ENCODE measurements at places on chromosomes 7 and 10.

GRCh38 chr10:114278140-114278883 is 39.3 kb downstream of the VWA2 start:
- DNase-seq = no peak

GRCh38 chr10:48254750-48255512 is 19.6 kb downstream of the FRMPD2 start:
- DNase-seq = no peak

- DNase-seq = peak; percentile 56
These were observed 35.4 kb upstream of the KNDC1 start for GRCh38 chr10:133124357-133125211.

GRCh38 chr10:101896225-101896877 is 52.8 kb upstream of the KCNIP2 start:
- no peak for DNase-seq

- DNase-seq = no peak
These were observed 41.8 kb downstream of the APBB1IP start for GRCh38 chr10:26479766-26480492.

DNA sequence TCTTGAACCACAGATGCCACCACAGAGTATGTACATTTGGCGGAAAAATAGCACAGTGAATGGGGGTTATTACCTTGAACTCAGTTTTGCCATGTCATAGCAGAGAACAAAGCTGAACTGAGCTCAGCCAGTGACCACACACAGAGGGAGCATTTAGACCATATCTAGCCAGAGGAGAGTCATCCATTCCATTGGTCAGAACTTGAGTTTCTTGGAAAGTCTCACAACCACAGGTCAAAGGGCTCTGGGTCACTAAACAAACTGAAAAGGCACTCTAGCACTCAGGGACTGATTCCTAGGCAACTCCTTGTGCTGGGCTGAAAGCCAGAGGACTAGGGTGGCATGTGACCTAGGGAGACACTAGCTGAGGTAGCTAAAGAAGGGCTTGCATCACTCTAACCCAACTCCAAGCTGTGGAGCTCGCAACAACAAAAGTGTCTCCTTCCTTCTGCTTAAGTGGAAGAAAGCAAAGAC is 239.7 kb upstream of the SEMA3D start:
- DNase-seq = no peak

- DNase-seq = no peak
These were observed 46.4 kb upstream of the RPA3 start for GRCh38 chr7:7764520-7765396.

DNA sequence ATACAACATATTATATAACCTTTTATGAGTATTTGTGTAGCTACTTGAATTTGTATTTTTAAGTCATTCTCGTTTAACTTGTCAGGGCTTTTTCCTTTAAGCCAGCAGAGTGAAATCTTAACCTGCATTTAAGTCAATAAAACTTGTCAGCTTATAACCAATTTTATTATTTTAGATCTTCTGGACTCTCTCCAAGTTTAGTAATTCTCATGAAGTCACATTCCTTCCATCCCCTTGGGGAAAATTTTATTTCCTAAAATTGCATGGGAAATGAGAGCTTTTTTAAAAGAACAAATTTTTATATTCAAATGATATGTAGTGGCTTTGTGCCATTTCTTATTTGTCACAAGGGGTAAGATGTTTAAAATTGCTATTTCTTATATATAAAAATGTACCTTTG is 74.0 kb downstream of the SEPTIN7 start:
- no peak for DNase-seq

GRCh38 chr10:3151889-3152565 is 20.6 kb downstream of the PITRM1 start:
- no peak for DNase-seq

DNA sequence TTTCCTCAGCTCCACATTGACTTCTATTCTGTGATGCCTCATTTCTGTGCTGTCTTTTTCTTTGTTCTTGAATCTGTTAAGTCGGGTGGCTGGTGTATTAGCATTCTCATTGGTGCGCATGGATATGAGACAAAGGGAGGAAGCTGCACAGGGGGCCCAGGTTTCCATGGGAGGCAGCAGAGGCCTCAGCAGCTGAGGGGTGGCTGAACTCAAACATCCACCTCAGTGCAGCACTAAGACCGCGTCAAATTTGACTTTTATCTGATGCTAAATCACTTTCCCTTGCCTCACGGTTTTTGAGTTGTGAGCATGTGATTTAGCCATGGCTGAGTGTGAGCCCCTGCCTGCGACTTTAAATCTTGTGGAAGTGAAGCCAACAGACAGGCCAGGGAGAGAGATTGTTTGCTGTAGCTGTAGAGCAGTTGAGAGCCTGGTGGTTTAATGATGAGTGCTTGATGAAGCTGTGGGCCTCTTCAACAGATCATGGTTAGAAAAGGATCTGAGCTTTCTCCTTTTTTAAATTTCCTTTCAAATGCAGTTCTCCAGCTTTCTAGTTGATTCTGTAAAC is 193.3 kb upstream of the ZNF804B start:
- no peak for DNase-seq

DNA sequence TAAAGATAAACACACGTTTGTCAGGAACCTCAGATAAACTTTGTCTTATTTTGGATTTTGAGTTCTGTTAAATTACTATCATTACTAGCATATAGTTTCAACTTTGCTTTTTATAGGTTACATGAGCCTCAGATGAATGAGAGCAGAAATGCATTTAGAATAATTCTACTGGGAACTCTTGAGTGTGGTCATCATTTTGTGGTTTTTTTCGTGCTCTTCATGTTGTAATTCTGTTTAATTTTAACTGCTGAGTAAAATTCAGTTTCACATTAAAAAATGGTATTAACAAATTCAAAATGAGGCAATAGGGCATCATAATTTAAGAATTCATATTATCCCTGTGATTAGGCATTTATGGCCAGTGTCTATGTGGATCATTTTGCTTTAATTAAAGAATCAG is 72.9 kb downstream of the GNAI1 start:
- DNase-seq = no peak

GRCh38 chr7:3591944-3592343 is 290.9 kb downstream of the SDK1 start:
- DNase-seq = no peak

GRCh38 chr7:151755131-151755801 is 121.6 kb downstream of the PRKAG2 start:
- DNase-seq = no peak

- DNase-seq = no peak
These were observed 12.2 kb upstream of the KLRG2 start for GRCh38 chr7:139495580-139496125.

Data from activated naive CD4-positive, alpha-beta T cell treated with anti-CD3 and anti-CD28 coated beads, Interleukin-2, amount 50 U/mL, for 72 hours (primary cell).